T-helper 1 cell (primary cell): ENCODE measurements at places on chromosomes 5 and 9.

GRCh38 chr5:79759436-79759835 lies 69.8 kb downstream of the CMYA5 start:
- DNase-seq = no peak

GRCh38 chr9:121707477-121708424 lies 56.3 kb downstream of the DAB2IP start:
- DNase-seq = no peak

DNA sequence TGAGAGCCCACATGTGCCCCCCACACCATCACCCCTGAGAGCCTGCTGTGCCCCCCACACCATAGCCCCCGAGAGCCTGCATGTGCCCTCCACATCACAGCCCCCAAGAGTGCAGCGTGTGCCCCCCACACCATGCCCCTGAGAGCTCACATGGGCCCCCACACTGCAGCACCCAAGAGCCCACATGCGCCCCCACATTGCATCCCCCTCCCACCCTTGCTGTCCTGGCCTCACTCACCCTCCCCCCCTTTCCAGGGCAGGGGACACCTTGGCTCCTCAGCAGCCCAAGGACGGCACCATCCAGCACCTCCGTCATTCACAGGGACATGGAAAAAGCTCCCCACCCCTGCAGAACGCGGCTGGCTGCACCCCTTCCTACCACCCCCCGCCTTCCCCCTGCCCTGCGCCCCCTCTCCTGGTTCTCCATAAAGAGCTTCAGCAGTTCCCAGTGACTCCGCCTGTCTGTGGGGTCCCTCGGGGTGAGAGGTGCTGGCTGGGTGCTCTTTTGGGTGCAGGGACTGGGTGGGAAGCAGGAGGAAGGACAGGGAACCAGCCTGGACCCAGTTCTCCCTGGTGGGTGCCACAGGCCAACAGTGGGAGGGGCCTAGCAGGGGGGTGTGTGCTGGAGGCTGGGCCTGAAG lies 5.0 kb downstream of the LCN1 start:
- DNase-seq = no peak

DNA sequence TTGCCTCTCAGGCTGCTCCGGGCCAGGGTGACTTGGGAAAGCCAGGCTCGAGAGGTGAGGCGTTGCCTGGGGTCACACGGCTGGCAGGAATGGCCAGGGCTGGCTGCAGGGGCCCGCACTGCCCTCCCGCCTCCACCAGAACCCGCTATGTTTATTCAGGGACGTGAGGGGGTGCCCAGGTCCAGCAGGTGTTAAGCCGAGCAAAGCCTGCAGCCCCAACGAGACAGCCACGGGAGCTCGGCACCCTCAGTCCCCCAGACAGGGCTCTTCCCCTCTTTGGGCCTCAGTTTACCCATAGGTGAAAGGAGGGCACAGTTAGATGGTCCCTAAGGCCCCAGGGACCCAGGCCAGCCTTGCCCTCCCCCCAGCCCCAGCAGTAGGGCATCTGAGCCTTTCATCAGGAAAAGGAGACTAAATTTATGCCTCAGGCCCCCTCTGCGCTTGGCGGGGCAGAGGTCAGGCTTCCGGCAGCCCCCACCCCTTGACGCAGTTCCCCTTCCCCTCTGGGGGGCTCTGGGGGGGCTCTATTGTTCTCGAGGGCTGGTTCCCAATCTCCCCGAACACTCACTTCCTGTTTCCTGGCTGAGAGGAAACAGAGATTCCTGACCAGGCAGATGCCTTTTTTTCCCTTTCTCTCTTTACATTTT lies 7.1 kb upstream of the EGFL7 start:
- DNase-seq = no peak

DNA sequence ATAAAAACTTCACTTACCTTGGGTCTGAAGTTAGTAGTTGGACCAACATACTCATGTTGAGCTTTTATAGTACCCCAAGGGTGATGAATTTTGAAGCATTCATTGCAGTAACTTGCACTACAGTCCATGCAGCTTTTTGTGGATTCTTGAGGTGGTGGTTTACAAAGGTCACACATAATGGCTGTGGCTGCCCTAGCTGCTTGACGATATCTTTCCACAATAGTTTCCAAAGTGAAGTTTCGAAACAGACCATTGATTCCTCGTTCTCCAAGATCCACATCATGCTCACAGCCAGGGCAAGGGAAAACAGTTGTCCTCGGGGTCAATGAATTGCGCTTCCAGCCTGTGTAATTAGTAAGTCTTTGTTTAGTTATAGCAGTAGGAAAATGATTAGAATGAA lies 22.7 kb downstream of the TRIM36 start:
- DNase-seq = no peak

- DNase-seq = no peak
Measured at GRCh38 chr5:35660451-35660850, 42.8 kb downstream of the SPEF2 start.

DNA sequence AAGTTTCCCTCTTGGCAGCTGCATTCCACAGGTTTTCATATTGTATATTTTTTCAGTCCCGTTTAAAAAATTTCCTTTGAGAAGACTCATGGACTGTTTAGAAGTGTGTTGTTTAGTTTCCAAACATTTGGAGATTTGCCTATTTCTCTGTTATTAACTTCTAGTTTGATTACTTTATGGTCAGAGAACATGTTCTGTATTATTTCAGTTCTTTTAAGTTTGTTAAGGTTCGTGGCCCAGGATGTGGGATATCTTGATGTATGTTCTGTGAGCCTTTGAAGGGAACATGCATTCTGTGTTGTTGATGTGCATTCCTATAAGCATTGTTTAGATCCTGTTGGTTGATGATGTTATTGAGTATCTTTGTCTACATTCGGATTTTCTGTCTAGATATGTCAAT lies 153.6 kb downstream of the CACNA1B start:
- DNase-seq = no peak

- DNase-seq = no peak
Measured at GRCh38 chr5:145922059-145922458, 14.3 kb upstream of the SH3RF2 start.

DNA sequence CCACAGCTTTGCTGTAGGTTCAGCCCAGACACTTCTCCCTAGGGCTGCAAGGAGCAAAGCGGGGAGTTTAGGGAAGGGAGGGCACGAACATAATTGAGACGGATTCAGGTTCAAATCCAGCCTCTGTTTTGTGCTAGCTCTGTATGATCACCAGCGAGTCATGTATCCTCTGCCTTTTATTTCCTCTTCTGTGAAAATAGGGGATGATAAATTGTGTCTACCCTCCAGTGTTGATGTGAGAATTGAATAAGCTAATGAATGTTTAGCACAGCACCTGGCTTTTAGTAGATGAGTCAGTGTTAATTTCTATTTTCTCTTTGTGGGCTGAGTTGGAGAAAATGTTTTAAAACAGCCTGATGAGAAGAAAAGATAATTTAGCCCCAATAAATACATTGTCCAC lies 6.2 kb downstream of the MLANA start:
- no peak for DNase-seq

DNA sequence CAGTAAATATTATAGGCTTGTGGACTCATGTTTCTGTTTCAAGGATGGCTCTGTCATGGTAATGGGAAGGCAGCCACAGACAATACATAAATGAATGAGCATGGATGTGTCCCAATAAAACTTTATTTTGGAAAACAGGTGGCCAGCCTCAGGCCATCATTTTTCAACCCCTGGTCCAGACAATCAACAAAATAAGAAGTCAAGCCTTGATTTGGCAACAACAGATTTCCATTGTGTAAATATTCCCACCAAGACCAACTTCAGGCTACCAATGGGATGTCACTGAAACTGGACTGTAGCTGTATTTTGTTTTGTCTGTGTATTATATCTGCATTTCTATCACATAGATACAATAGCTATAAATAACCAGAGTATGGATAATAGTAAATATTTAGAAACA lies 20.7 kb upstream of the RLN1 start:
- no peak for DNase-seq

GRCh38 chr5:151208481-151208914 lies 15.4 kb downstream of the CCDC69 start:
- DNase-seq = no peak

GRCh38 chr9:76738402-76738801 lies 25.8 kb upstream of the PCA3 start:
- no peak for DNase-seq

GRCh38 chr5:167968837-167969236 lies 322.6 kb upstream of the WWC1 start:
- DNase-seq = no peak

GRCh38 chr9:113622600-113623400 lies 159.3 kb downstream of the RGS3 start:
- no peak for DNase-seq

GRCh38 chr5:143442385-143442784 lies 38.9 kb upstream of the NR3C1 start:
- DNase-seq = no peak

DNA sequence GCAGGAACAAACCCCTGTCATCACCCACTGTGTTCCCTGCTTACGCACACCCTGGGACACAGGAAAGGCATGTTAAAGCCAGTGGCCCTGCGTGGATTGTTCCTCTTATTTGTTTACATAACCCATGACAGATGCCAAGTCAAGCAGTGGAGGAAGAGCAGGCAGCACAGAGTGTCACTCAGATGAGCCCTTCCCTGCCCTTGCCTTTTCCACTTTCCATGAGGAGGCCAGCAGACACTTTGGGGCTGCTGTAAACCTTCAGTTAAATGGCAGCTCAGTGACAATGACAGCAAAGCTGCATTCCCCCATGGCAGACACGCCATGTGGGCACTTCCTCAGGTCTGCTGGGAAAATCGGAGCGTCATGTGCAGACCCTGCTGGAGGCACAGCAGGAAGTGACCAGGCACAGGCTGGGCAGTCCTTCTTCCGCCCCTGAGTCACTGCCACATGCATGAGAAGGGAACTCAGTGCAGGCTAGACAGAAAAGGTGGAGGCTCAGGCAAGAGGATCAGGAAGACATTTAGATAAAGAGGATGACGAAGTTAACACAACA lies 216.8 kb upstream of the PIK3R1 start:
- no peak for DNase-seq
